ENCODE measurements at places on chromosomes 13 and 19.

- no peak for DNase-seq
Measured at GRCh38 chr19:17778251-17778967, 16.5 kb upstream of the B3GNT3 start.

DNA sequence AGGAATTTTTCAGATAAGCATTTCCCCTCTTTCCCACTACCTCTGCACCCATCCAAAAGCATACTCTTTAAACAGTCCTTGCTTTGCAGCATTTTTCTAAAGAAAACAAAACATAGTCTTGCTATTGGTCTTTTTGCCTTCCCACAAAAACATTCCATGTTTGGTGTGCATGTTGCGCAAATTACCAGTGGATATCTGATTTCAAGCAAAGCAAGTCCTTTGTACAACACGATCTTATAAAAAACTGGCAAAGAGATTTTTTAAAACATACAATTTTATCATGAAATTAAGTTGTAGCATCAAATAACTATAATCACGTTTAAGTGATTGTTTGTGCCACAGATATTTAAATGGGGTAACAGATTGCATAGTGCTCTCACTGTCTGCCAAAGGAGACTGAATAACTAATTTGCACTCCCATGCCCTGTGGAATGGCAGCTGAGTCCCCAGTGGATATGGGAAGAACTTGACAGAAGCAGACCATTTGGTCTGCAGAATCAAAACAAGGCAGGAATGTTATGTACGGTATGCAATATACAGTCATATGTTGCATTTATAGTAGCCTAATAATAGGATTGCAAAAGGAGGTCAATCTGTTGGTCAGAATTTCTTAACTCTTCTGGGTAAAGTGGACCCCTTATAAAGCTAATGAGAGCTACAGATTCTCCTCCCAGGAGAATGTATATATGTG is 285.7 kb downstream of the TBC1D4 start:
- DNase-seq: no peak

- DNase-seq: peak; percentile 1
Measured at GRCh38 chr13:94073007-94073744, 406.3 kb downstream of the DCT start.

- no peak for DNase-seq
Measured at GRCh38 chr13:59024434-59024833, 1139.3 kb downstream of the DIAPH3 start.

DNA sequence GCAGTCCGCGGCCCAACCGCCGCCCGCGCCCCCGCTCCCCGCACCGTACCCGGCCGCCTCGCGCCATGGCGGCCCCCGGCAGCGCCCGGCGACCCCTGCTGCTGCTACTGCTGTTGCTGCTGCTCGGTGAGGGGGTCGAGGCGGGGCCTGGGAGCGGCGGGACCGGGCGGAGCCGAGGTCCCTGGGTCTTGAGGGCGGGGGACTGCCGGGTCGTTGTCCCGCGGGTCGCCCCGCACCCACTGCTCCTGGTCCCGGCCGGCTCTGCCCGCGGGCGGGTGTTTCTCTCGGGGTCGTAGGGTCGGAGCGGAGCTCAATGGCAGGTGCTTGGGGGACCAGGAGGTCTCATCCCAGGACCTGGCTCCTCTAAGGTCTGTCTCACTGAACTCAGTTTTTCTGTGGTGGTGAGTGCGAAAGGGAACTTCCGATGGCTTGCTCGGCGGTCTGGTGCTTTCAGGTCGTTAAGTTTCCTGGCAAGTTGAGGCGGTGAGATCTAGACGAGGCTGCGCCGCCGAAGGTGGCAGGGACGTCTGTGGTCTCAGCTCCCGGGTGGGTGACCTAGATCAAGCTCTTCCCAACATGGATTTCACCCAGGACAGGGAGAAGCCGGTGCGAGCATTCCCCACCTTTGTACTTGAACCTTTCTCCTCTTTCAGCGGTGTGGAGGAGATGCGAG is 467 bp downstream of the LAMP1 start:
- DNase-seq: no peak

DNA sequence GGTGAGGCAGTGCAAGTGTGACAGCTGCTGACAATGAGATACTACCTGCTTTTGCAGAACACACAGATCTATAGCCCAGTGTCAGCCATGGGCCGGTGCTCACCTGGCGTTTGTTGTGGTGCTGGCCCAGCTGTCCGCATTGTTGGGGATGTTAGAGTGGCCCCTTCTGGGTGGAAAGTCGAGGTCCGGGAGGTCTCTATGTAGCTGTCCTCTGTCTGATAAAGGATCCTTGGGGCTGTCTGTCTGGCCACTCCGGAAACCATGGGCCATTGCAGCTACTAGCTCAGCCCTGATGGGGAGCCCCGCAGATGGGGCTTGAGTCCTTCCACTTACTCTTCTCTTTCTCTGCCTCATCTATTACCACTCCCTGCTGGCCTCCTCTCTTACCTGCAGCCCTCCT is 181.5 kb upstream of the TSHZ3 start:
- DNase-seq: no peak

GRCh38 chr13:106274551-106275203 is 260.8 kb downstream of the EFNB2 start:
- DNase-seq: no peak

DNA sequence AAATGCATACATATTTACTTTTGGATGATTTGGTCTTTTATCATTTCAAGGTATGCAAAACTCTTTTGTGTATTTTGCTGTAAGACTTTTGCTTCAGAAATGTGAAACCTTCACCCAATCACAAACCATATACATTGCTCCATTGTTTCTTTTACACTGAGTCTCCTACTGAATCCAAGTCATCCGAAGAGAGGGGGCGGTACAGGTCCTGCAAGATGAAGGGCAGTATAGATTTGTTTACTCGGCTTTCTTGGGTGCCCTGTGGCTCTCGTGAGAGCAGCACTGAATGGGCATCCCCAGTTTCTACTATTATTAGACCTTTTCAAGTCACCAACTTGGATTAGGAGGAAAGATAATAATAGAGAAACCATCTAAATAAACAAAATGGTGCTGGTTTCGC is 280.6 kb downstream of the DCLK1 start:
- DNase-seq: no peak

DNA sequence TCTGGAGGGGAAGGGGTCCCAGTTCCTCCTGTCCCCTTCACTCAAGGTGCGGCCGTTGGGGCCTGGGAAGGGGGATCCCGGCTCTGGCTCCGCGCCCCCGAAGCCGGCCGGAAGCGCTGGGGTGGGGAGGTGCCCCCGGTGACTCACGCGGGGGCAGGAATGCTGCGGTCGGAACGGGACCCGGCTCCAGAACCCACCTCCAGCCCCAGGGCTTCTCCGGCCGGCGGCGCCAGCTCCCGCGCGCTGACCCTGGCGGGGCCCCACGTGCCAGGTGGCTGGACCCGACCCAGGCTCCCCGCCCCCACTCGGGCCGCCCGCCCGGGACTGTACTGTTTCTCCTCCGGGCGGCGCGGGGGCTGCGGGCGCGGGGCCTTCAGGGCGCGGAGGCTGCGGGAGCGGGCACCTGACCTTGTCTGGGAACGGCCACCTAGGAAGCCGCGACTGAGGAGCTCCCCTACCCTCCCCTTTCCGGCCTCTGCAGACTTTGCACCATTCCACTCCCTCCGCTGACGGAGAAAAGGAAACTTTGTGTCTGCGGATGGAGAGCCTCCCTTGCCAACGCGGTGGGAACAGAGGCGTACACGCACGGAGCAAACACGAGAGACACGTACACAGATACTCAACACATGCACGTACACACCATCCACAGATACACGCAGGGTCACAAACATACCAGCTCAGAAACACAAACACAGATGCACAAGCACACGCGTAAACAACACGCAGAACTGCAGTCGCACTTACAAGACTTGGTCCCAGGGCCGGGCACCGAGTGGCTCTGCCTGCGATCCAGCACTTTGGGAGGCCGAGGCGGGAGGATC is 7.2 kb downstream of the AXL start:
- no peak for DNase-seq

DNA sequence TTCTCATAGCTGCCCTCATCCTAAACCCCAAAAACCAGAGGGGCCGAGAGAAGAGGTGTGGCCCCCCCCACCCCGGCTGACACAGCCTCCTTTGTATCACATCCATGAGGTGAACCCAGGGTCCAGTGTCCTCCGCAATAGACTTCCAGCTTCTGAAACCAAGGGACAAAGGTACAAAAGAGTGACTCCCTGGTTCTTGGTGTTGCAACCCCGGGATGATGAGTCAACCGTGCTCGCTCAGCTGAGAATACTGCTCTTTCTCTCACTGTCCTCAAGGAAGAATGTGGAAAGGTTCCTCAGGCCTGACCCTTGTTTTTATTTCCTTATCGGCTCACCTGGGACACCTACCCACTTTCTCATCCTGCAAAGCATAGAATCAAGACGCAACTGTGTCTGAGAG is 5.5 kb downstream of the SLC15A1 start:
- DNase-seq: no peak

DNA sequence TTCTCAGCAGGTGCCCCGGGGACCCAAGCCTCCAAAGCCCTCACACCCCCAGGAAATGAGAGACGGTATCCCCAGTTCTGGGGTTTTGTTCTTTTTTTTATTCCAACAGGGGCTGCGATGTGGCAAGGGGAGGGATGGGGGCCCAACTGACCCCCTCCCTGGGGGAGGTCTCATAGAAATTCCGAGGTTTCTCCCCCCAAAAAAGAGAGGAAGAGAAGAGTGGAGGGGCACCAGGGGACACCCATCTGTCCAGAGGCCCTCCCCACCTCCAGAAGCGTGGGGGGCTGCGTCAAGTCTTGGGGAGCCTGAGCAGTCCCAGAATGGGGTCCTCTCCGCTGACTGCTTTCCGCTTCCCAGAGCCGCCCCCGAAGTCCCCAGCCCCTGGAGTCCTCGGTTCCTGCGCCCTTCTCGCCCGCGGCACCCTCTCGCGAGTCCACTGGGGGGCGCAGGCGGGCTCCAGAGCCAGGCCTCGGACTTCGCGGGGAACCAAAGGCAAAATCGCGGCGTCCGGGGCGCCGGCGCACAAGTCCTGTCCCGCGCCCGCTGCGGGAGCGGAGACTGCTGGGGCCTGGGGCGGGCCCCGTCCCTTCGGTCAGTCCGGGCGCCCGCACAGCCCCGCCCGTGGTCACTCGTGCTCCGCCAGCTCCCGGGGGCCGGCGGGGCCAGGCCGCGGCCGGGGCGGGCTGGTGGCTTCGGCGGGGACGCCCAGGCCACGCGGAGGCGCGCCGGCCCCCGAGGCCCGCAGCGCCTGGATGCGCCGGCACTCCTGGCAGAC is 4.4 kb upstream of the ATP1A3 start:
- no peak for DNase-seq

- no peak for DNase-seq
Measured at GRCh38 chr13:35978607-35979316, 152.4 kb downstream of the DCLK1 start.
